Activated naive CD4-positive, alpha-beta T cell treated with Interleukin-2 at 50 U/mL for 16 hours (primary cell): ENCODE measurements at places on chromosomes 5 and 9.

GRCh38 chr9:96425500-96426169 lies 7.5 kb upstream of the ZNF367 start:
- no peak for DNase-seq

DNA sequence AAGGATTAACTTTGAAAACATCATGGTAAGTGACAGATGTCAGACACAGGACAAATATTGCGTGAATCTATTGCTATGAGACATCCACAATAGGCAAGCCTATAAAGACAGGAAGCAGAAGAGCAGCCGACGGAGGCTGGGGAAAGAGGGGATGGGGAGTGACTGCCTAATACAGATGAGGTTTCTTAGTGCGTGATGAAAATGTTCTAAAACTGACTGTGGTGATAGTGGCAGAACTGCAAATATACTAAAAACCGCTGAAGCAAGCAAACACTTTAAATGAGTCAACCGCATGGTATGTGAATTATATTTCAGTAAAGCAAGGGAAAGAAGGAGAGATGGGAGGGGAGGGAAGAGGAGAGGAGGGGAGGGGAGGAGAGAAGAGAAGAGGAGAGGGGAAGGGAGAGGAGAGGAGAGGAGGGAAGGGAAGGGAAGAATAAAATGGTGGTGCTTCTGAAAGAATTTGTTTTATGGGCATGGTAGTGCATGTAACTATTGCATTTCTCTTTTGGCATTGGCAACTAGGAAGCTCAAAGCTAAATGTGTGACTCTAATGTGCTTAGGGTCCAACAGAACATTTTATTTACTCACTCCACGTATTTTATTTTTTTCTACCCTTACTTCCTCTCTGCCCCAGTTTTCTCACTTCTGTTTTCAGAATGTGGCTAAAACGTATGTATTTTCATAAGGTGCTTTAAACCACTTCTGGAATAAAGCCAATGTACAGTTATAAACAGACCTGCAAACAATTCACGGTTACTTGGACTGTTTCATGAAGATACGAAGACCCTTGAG lies 21.3 kb downstream of the AKNA start:
- DNase-seq, result peak; percentile 42

DNA sequence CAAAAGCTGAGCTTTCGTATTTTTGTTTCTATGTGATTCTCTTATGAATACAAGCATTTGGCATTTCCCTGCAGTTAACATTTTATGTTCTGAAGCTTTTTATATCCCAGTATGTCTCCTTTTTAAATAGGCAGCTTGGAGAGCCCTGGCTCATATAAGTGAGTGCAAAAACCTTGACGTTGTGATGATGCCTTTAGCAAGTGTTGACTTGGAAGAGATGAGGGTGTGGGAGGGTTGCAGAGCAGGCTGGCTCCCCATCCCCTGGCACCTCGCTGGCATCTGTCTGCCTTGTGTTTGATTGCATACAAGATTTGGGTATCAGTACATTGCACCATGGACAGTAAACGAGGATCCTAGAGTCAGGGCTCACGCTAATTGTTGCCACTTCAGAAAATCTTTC lies 42.1 kb upstream of the DIRAS2 start:
- no peak for DNase-seq

DNA sequence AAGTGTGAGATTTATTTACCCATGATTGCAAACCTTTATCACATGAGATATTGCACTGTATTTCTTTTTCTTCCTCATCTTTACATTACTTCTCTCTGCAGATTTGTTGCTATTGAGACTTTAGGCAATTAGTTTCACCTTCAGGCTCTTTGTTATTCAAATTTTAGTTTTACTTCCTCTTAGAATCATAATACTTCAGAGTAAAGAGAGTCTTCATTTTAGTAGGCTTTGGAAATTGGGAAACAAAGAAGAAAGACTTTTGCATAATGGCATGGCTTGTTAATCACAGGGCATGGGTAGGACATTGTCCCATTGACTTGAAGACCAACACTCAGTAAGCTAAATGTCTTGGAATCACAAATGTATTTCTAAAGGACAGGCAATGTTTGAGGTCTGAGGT lies 1.2 kb upstream of the PCDHGA5 start:
- no peak for DNase-seq

DNA sequence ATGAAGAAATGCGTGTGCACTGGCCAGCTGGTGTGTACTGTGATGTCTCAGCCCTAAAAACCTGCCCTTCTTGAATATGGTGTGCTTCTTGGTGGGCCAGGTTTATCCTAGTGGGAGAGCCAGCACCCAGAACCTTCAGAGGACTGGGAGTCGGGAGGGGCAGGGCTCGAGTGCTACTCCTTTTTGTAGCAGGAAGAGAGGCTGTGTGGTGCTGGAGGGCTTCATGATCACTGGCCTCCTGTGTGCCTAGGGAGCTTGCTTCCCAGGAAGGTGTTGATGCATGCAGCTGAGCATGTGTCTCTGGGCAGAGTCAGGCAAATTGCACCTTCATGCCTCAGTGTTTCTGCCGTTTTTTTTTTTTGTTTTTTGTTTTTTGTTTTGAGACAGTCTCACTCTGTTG lies 20.0 kb downstream of the PHF2 start:
- DNase-seq, result no peak

DNA sequence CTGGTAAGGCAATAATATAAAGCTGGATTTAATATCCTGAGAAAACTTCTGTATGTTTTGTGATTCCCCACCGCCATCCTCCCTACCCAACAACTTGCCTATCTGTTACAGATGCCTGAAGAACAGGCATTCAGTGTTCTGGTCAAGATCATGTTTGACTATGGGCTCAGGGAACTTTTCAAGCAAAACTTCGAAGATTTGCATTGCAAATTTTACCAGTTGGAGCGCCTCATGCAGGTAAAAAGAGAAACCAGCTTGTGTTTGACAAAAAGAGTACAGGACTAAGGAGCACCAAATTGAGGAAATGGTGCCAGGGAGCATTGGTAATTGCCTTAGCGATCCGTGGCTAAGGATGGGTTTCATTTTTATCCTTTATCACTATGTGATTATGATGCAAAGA lies 40.0 kb downstream of the GPR21 start:
- no peak for DNase-seq

- peak; percentile 41 for DNase-seq
These were observed 25.1 kb downstream of the NANS start for GRCh38 chr9:98081477-98082219.

DNA sequence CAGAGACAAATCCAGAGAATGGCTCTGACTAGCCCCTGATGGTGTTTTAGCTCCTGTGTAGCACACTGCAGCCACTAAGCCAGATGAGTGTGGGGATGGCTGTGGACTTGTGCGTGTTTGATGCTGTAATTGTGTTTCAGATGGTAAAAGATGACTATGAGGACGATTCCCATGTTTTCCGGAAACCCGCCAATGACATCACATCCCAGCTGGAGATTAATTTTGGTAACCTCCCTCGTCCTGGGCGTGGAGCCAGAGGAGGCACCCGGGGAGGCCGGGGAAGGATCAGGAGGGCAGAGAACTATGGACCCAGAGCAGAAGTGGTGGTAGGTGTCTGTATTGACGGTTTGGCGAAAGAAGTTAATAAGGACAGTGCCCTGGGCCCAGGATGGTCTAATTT lies 38.0 kb downstream of the HABP4 start:
- DNase-seq, result no peak

DNA sequence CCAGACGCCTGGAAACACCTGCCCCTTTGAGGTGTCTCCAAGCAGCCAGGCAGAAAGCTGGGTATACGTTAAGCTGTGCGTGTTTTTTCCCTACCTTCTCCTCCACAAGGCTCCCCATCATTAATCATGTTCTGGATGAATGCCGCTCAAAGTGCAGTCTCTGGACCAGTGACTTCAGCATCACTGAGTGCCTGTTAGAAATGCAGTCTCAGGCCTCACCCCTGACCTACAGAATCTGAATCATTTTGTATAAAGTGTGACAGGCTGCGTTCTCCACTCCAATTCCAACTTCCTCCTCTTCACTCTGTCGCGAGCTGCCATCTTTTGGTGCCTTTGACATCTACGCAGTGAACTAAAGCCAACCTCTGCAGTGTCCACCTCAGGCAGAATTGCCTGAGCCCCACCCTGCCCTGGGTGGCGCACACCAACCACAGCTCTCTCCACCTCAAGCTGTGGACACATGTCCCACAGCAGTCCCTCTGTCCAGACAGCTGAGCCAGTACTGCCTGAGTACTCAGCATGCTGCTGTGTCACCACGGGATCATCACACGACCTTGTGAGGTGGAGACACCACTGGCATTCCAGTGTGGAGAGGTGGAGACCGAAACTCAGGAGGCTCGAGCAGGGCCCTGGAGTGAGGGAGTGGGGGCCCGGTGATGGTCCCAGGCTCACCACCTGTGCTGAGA lies 14.2 kb downstream of the PTPN3 start:
- DNase-seq, result no peak

DNA sequence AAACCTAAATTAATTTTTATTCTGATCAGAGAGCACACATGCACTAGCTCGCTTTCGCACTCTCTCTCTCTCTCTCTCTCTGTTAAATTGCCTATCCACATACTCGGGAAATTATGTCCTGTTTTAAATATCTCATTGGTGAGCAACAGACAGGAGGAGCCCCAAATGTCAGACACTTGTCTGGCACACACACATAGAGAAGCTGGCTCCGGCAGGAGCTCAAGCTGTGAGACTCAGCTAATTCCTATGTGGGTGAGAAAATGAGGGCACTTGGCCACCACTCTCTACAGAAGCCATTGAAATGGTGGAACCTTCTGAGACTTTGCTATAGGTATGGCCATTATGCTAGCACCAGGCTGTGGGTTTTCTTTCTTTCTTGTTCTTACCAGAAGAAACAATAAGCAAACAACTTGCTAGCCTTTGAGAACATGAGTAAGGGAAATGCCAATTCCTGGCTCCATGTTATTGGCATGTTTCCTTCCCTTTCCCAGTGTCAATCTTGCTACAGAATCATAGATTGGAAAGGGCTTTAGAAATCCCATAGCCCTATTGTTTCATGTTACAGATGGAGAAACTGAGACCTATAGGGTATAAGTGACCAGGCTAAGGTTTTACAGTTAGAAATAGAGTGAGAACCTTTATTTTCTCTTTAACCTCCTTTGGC lies 9.0 kb downstream of the RFX3 start:
- DNase-seq, result no peak

GRCh38 chr5:159440968-159441367 lies 110.7 kb upstream of the IL12B start:
- DNase-seq, result no peak

DNA sequence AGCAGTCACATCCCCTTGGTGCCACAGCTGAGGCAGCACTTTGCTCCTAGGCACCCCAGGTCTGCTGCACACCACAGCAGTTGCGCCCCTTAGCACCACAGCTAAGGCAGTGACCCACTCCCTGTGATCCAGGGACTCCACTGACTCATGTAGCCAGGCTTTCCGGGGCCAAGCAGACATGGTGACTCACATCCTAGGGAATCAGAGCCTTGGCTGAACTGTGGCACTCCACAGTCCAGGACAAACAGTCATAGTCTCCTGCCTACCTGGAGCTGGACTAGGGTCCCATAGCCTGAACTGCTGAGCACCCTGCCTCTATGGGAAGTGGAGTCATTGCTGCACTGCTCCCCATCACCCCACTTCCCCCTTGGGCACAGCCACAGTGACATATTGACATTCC lies 338.7 kb downstream of the NPR3 start:
- no peak for DNase-seq

GRCh38 chr5:14793851-14794250 lies 77.7 kb downstream of the ANKH start:
- DNase-seq, result no peak

DNA sequence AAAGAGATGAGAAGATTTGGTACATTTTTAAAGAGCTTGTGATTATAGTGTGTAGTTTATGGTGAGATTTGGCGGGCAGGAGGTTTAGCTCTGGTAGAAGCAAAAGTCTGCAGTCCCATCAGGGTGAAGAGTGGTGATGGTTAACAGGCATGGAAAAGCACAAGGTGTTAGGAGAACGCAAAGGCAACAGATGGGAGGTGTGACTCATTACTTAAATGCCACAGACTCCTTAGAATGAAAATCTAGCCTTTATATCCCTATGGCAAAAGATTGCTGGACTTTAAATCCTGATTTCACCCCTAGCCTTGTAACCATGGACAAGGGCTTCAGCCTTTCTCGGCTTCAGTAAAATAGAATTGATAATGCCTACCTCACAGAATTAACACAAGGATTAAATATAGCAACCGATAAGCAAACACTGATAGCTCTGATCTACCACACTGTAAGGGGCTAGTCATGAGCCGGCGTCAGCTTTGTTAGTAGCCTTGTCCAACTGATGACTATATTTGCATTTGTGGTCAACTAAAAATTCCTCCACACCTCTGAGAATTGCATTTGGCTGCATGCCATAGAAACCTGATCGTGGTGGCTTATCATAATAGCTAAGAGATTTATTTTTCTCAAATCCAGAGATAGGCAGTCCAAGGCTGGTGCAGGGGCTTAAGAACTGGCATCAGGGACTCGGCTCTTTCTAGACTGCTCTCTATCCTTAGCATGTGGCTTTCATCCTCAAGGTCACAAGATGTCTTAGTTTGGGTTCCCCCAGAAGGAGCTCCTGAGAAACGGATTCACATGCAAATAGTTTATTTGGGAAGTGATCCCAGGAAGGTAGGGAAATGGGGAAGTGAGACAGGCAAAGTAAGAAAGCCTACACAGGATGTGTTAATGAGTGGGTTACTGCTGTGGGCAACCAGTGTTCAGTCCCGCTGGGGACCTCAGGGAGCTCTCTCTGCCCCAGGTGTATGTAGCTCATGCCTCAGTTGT lies 19.6 kb downstream of the MFAP3 start:
- no peak for DNase-seq

DNA sequence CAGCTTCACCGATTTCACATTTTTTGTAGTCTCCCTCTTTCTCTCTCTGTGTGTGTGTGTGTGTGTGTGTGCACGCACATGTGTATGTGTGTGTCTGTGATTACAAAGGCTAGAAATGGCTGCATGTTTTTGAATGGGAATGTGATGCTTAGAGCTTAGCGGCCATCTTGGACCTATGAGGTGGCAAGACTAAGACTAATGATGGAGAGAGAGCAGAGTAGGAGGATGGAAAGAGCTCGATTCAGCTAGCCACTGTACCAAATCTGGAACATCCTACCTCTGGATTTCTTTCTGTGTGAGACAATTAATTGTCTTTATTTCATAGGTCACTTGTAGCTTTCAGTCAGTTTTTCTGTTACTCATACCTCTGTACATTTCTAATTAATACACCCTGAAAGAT lies 205.1 kb downstream of the PCSK1 start:
- DNase-seq, result no peak

DNA sequence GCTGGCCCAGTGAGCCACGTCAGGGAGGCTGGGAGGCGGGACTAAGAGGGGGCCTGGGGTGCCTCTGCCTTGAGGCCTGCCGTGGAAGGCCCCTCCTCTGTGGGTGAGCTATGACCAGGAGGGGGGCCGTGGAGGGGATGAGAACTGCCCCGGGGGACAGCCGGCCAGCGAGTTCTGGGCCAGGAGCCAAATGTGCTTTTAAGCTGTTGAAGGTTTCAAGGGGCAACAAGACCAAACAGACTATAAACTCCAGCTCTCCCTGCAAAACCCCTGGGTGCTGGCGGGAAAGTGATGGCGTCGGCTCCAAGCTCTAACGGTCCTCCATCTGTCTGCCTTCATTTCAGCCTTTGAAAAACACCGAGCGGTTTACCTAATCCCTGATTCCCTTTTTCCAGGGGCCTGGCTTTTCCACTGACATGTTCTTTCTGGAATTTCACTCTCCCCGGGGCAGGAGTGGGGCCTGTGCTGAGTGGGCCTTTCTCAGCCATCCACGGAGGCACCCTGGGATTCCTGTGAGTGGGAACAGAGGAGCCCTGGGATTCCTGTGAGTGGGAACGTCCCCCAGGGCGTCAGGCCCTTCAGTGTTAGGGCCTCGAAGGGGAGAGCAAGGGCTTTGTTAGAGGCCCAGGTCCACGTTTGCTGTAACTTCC lies 65.6 kb downstream of the COL5A1 start:
- DNase-seq, result no peak
